Stimulated activated CD4-positive, alpha-beta T cell treated with anti-CD3 and anti-CD28 coated beads, Interleukin-2, amount 100 ng/mL, for 48 hours (primary cell): ENCODE measurements at places on chromosomes 16 and 17.
A peak's percentile ranks its signal among the peaks of the same experiment; 100 is the strongest.

GRCh38 chr17:74924250-74924948 is at the start of gene OTOP2:
Gene OTOP2, plus strand, starts transcription at chr17:74924273. Its CDS starts 360 bp downstream, at chr17:74924633.
- no peak for DNase-seq

DNA sequence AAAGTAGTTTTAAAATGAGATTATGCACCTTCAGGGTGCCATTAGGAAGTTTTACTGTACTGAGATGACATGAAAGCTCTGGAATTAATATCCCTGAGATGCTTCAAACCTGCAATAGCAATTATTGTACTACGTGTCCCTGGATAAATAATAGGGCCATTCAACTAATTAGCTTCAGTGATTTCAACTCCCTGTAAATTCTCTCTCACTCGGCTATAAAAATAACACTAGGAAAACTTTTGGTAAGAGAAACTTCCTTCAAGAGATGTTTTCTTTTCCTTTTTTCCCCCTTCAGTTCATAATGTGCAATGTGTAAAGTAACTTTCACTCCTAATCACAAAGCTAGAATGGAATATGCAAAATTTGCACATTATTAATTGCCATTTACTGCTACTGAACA is 146.4 kb downstream of the SNX11 start:
- DNase-seq = no peak

DNA sequence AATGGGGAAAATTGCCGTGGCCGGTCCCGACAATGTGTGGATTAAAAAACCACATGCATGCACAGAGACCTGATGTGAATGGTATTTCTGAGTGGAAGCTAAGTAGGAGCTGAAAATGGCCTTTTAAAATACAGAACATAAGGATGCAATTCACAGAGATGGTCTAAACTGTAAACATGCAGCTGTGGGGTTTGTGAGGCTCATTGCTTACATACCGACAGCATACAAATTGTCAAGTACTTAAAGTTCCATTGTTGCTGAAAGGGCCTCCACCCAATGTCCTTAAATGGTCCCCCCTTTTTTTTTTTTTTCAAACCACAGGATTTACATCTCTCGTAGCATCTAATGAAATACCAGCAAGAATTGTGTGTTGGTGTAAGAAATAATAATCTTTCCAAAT is 523.2 kb downstream of the MAF start:
- DNase-seq = no peak

DNA sequence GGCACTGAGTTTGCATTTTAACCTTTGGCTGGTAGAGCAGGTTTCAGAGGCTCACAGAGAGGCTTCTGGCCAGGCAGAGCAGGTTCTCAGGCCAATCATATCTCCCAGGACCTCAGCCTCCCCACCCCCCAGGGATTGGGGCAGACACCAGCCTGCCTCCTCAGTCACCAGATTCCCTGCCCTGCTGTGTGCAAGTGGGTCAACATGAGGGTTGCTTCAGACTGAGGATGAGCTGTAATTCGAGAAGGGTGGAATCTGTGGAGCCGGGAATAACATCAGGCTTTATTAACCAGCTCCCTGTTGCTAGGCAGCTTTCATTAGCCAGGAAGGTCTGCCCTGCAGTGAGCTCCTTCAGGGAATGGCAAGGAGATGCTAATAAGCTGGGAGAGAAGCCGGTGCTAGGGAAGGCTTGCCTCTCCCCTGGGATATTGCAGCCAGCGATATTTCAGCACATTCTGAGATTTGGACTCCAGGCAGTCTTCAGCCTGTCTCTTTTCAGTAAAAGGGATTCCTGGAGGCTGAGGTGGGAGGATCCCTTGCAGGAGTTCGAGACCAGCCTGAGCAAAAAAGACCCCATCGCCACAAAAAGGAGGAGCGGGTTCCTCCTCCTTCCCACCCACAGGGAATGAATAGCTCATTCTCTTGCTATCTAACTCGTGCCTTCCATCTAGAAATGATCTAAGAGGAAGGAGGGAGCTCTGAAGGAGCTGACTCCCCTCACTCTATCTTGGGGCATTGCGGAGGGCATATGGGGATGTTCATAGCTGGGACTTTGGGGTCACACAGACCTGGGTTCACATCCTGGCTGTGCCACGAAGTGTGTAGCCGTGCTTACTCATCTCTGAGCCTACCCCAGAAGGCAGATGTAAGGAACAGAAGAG is 10.7 kb downstream of the SGSM2 start:
- DNase-seq = no peak

DNA sequence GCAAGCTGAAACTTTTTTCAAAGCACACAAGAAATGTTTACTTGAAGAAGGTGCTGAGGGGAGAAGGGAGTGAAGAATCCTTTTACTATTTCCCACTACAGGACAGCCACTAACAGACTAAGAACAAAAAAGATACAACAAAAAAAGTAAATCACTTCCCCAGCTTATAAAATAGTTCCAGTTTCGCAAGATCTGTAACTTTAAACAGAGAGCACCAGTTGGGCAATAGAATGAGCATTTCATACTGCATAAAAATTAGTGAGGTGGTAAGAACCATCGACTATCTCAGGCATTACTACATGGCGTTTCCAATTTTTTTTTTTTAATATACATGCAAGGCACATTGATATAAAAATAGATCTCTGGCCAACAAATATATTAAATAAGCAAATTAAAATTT is 11.1 kb downstream of the CRYBA1 start:
- no peak for DNase-seq

DNA sequence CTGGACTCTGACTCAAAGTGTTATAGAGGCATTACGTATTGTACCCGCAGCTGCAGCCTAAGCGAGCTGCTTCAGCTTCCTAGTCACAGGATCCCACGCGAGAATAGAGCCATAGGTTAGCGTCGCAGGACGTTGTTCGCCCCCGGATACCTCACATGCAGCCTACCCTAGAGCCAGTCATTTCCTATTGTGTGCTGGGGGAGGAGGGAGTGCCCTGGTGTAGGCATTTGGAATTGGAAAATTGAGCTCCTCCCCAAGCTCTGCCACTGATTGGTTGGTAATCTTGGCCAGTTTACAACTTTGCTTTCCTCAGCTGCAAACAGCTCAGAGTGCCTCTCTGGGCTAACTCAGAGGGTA is 530 bp downstream of the NAA60 start:
- DNase-seq = peak; percentile 27

DNA sequence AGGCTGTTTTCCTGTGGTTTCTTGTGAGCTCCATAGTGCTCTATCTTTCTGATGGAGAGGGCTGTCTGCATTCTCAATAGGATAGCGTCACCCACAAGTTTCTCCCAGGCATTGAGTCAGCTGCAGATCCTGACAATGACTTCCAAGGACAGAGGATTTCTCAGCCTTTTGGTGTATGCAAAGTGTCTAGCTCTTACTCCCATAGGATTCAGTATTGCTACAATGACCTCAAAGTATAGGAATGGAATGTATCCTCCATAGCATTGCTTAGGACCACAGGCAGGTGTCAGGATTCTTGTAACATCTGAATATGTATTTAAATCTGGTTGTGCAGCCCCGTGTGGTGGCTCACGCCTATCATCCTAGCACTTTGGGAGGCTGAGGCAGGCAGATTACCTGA is 32.3 kb downstream of the SMIM36 start:
- DNase-seq = no peak
